ENCODE measurements at places on chromosomes 2 and 18. TPM values are rescaled to one million over a fixed set of nuclear protein-coding genes. Genes with fewer than 3 reads are reported as not detected.
A peak's percentile ranks its signal among the peaks of the same experiment; 100 is the strongest.

Gene ARHGEF4
- 3.6 TPM for total RNA-seq

Gene ELOA2
- not detected for total RNA-seq

Gene ANKRD30BL
- total RNA-seq, result 0.29 TPM

Gene KCNG2
- not detected for total RNA-seq

Gene TMEM178A
- total RNA-seq, result 0.29 TPM

Gene COX7A2L
- total RNA-seq, result 215 TPM

Gene KIAA2012
- total RNA-seq, result not detected

DNA sequence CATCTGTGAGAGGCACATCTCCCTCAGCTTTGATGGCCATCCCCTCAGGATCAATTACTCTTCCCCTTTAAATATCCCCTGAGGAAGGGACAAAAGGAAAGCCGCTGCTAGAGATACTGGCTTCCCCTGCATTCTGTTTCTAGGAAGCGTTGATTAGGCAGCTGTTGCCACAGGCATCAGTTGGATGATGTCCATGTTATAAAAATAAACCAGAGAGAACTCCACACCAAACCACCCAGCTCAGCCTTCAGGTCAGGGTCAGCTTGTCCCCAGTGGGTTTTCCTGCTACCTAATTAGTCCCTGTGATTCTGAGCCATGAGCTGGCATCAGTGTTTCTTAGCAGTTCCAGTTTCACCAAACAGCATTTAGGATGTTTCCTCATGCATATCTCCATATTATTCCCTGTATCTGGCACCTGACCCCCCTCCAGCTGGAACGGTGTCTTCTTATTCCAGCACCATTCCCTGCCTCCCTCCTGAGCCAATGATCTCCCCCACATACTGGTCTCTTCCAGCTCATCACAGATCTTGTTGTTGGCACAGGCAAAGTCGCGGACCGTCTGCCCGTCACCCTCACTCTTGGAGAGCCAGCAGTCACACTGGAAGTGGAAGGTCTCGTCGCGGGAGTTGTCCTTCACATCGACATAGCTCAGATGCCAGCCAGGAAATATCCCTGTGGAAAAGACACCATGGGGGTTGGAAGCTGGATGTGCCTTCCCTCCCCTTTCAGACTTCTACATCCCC is 168.4 kb downstream of the LOXHD1 start:
- no peaks in the 10 kb centered on the region for H3K27me3 ChIP-seq
- H3K4me1 ChIP-seq, result no peaks in the 10 kb centered on the region
- DNase-seq, result no peak
- no peaks in the 10 kb centered on the region for H3K36me3 ChIP-seq

GRCh38 chr2:186653511-186653910 is 40.3 kb upstream of the FAM171B start:
- H3K27ac ChIP-seq, result no peak overlapping the region
- H3K4me3 ChIP-seq, result no peak overlapping the region
- peaks cover 60% of the 10 kb centered on the region for H3K36me3 ChIP-seq
- H3K27me3 ChIP-seq, result no peaks in the 10 kb centered on the region
- no peak for DNase-seq

DNA sequence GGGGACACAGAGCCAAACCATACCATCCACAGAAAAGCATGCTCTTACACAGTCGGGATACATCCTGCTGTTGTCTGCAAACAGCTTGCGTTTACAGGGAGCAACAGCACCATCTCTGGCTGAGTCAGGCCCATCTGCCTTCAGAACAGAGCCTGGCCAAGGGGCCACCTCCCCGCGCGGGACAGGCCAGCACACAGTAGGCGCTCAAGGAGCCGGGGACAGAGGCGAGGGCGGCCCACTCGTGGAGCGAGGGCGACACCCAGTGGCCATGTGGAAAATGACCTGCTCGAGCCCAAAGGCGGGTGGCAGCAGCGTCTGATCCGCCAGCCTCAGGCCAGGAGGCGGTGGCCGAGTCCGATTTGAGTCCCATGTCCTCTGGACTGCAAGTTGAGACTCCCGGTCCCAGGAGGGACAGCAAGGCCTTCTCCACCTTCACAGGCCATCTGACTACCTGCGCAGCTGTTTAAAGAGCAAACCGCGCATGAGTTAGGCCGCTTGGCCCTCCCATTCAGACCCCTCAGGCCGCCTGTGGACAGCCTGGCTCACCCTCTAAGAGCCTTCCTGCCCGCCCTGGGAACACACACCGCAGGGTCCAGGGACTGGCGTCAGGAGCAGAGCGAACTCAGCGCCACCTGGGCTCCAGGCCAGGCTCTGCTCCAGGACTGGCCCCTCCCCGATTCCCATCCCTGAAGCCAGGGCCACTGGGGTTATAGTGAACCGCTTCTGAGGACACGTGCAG is 38.3 kb downstream of the TTC32 start:
- no peak overlapping the region for H3K27ac ChIP-seq
- peak; percentile 95 for DNase-seq
- peak overlapping the region; percentile 49 for H3K4me3 ChIP-seq
- H3K36me3 ChIP-seq, result no peaks in the 10 kb centered on the region

DNA sequence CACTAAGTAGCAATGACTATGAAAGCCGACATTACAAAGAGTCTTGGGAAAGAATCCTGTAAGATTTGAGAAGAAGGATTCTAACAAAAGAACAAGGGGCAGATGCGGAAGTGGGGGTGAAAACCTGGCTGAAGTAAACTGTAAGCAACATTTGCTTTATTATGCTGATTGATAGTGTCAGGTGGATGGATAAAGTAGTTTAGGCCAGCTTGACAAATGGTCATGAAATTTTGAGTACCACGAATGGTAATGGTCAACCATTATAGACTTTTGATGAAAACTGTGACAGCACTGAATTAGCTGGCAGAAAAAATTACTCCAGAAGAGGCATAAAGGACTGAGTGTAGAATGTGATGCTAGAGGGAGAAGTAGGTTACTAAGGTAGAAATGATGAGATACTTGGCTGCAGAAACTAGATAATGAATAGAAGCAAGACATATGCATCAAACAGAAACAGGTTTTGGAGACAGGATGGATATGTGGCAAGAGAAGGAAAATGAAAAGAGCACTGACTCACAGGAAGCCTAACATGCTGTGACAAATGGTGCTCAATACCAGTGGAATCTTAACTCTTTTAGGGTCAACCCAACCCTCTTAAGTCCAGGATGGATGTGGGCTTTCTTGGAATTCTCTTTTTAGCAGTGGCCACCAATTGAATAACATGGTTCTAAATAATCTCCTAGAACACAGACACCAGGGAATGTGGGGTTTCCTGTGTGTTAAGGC is 6.8 kb downstream of the THUMPD2 start:
- peaks cover 13% of the 10 kb centered on the region for H3K4me1 ChIP-seq
- H3K4me3 ChIP-seq, result no peak overlapping the region
- H3K36me3 ChIP-seq, result peaks cover 14% of the 10 kb centered on the region
- H3K27me3 ChIP-seq, result no peaks in the 10 kb centered on the region
- no peak for DNase-seq
- H3K27ac ChIP-seq, result peak overlapping the region; percentile 1

DNA sequence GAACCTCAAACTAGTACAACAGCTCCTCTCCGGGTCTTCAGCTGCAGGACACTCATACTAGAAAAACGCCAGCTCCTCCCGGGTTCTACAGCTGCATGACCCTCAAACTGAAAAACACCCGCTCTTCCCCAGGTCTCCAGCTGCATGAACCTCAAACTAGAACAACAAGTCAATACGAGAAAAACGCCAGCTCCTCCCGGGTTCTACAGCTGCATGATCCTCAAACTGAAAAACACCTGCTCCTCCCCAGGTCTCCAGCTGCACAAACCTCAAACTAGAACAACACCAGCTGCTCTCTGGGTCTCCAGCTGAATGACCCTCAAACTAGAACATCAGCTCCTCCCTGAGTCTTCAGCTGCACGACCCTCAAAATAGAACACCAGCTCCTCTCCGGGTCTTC is 315.0 kb upstream of the TFPI start:
- H3K4me1 ChIP-seq, result no peaks in the 10 kb centered on the region
- H3K27me3 ChIP-seq, result no peaks in the 10 kb centered on the region
- H3K36me3 ChIP-seq, result no peaks in the 10 kb centered on the region
- DNase-seq, result no peak
- H3K4me3 ChIP-seq, result no peak overlapping the region

GRCh38 chr2:168060986-168061750 is 186.2 kb downstream of the STK39 start:
- peaks cover 4% of the 10 kb centered on the region for H3K4me1 ChIP-seq
- H3K36me3 ChIP-seq, result peaks cover 10% of the 10 kb centered on the region
- peak overlapping the region; percentile 3 for H3K27ac ChIP-seq
- H3K4me3 ChIP-seq, result no peak overlapping the region

DNA sequence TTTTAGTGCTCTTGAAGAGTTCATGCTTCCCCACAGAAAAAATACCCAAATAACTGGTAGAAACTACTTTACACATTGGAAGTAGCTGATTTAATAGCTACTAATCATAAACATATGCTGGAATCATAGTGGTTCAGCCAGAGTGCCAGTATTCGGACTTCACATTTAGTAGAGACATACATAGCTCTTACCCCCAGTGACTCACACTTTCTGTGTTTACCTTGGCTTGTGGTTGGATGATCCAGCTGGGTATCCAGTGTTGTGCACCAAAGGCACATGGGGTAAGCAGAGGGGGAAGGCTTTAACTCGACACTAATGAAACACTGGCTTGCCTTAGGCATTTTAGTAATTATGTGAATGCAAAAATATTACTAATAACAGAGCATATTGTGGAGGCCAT is 18.1 kb downstream of the ARHGAP28 start:
- peaks cover 32% of the 10 kb centered on the region for H3K4me1 ChIP-seq
- peak overlapping the region; percentile 21 for H3K27ac ChIP-seq
- no peak overlapping the region for H3K4me3 ChIP-seq
- no peaks in the 10 kb centered on the region for H3K36me3 ChIP-seq
